ENCODE measurements at places on chromosomes 16 and 17. TPM values are rescaled to one million over a fixed set of nuclear protein-coding genes. Genes with fewer than 3 reads are reported as not detected.
A peak's percentile ranks its signal among the peaks of the same experiment; 100 is the strongest.

DNA sequence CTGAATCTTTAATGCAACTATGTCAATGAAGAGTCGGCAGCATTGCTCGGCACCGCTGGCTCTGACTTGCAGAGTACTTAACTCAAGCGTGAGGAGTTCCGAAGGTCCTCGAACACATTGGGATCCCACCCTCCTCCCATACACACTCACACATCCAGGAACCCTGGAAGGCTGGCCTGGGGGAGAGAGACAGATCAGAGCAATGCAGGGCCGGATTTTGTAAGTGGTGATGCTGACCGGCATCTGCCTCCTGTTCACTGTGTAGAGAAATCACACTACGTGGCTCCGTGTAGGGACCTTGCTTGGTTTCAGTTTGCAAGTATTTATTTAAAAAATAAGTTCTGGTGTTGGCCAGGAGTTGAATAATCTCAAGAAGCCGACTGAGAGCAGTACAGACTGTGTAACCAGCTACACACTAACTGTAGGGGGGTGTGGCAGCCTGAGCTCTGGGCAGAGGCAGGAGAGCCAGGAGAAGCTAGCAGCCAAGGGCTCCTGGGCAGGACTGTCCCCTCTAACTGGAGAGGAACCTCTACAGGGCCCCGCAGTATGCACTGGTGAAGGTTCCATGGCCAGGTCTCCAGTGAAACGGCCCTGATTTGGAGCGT is 190.2 kb upstream of the TNRC6C start:
- DNase-seq: no peak
- H3K4me3 ChIP-seq: no peak overlapping the region
- H3K27me3 ChIP-seq: peaks cover 29% of the 10 kb centered on the region
- H3K27ac ChIP-seq: no peak overlapping the region

DNA sequence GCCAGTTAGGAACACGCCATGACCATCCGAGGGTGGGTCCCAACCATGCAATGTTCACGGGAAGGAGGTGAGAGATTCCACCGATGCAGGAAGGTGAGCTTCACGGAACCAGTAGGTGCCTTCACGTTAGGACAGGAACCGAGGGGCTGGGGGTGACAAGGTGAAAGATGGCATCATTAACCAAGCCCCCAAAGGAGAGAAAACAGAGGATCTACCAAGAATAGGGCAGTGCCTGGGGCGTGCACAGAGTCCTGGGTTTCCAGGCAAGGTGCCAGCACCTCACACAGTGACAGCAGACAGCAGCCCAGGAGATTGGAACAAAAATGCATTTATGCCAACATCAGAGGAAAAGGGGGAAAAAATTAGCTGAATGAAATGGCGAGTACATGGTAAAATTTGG is 137.9 kb downstream of the GSG1L start:
- no peak overlapping the region for H3K27ac ChIP-seq
- no peaks in the 10 kb centered on the region for H3K4me1 ChIP-seq
- peak; percentile 22 for DNase-seq

Gene PERCC1
- total RNA-seq: not detected

DNA sequence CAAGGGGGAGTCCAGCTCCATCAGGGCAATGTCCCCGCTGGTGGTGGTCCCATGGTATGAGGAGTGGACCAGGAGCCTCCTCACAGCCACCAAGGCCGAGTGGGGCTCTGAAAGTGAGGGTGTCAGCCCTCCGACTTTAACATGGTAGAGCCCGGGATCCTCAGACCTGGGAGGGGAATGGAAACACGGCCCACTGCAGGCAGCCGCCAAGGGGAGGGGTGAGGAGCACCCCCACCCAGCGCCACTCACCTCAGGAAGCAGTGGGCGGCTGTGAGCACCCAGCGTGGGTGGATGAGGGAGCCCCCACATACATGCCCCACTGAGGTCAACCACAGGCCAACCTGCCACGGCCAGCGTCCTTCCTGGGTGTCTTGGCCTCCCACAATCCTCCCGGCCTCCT is 10.8 kb downstream of the ZG16B start:
- H3K4me1 ChIP-seq: peaks cover 17% of the 10 kb centered on the region
- H3K27ac ChIP-seq: no peak overlapping the region
- H3K4me3 ChIP-seq: no peak overlapping the region
- peaks cover 2% of the 10 kb centered on the region for H3K27me3 ChIP-seq
- DNase-seq: no peak

DNA sequence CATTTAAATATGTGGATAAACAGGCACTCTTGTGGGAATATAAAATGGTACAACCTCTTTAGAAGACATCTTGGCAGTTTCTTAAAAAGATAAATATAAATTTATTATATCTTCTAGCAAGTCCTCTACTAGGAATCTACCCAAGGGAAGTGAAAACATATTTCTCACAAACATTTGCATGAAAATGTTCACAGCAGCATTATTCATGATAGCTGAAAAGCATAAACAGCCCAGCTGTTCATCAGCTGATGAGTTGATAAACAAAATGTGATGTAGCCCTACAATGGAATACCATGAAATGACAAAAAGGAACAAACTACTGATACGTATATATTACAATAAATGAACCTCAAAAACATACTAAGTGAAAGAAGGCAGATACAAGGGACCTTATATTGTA is 12.0 kb downstream of the DGKE start:
- H3K4me1 ChIP-seq: no peaks in the 10 kb centered on the region
- H3K36me3 ChIP-seq: peaks cover 16% of the 10 kb centered on the region

Gene HNF1B
- total RNA-seq: 10.1 TPM

Gene GINS2
- 3.8 TPM for total RNA-seq

GRCh38 chr17:17900615-17901520 is 64.1 kb upstream of the SREBF1 start:
- no peaks in the 10 kb centered on the region for H3K27me3 ChIP-seq
- peak overlapping the region; percentile 90 for H3K27ac ChIP-seq
- peak; percentile 48 for DNase-seq
- H3K4me3 ChIP-seq: peak overlapping the region; percentile 20
- peaks cover 38% of the 10 kb centered on the region for H3K4me1 ChIP-seq

DNA sequence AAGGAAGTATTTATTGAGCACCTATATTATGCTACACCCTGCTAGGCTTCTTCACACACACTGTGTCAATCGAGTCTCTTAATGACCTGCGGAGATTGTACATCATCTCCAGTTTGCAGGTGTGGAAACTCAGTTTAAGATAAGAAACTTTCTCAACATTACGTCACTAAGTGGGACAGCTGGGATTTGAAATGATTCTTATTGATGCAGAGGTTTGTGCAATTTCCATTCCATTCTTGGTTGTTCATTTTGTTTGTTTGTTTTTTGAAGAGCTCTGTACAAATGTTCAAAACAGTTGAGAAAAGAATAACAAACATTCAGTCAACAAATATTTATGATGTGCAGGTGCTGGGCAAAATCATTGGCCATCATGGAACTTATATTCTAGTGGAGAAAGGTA is 84.8 kb downstream of the MAP2K6 start:
- no peaks in the 10 kb centered on the region for H3K36me3 ChIP-seq
- peaks cover 20% of the 10 kb centered on the region for H3K4me1 ChIP-seq
- no peak overlapping the region for H3K4me3 ChIP-seq

Gene MYH13
- total RNA-seq: not detected

Data from chondrocyte (in vitro differentiated cells).